Smooth muscle cell of trachea (primary cell): ENCODE measurements at places on chromosomes 2 and 18. TPM values are rescaled to one million over a fixed set of nuclear protein-coding genes. Genes with fewer than 3 reads are reported as not detected.

The STPG4 gene
- total RNA-seq: 0.17 TPM in 1 of 2 replicates, not detected in the other

The ANKRD30B gene
- 0.15 and 0.50 TPM in 2 replicates for total RNA-seq

The RAD51AP2 gene
- not detected in 2 replicates for total RNA-seq

The DNAJC5G gene
- not detected in 2 replicates for total RNA-seq

The TUBA4A gene
- 50.2 and 55.1 TPM in 2 replicates for total RNA-seq

The ASAP2 gene
- 26.0 and 33.3 TPM in 2 replicates for total RNA-seq

The E2F6 gene
- 8.4 and 10.3 TPM in 2 replicates for total RNA-seq

The ERCC3 gene
- 39.4 and 55.7 TPM in 2 replicates for total RNA-seq

The EVX2 gene
- total RNA-seq: not detected in 2 replicates

The TGFA gene
- 0.73 TPM in 1 of 2 replicates, not detected in the other for total RNA-seq

The PRKAG3 gene
- 0.15 and 0.50 TPM in 2 replicates for total RNA-seq
